ENCODE measurements at places on chromosomes 3 and 15.

DNA sequence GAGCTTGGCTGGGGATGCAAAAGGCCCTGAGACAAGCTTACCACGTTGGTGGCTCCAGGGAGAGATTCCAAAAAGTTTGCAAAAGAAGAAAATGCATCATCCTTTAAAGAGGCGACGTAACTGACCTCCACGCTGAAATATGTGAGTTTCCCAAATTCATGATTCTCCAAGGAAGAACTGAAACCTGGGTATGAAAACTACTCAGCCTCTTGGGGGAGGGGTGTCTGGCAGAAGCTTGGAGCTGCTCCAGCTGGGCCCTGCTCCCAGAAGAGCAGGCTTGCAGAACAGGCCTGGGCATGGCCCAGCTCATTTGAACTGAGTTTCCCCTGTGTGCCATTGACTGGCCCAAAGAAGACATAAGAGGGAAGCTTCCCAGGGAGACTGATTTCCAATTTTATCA is 20.5 kb downstream of the CPN2 start:
- no peak for DNase-seq

GRCh38 chr3:15015456-15015855 is 49.7 kb downstream of the MRPS25 start:
- DNase-seq: no peak

- no peak for DNase-seq
Measured at GRCh38 chr3:195565716-195566115, 18.0 kb downstream of the APOD start.

GRCh38 chr3:155549087-155549486 is 195.8 kb downstream of the PLCH1 start:
- DNase-seq: no peak

DNA sequence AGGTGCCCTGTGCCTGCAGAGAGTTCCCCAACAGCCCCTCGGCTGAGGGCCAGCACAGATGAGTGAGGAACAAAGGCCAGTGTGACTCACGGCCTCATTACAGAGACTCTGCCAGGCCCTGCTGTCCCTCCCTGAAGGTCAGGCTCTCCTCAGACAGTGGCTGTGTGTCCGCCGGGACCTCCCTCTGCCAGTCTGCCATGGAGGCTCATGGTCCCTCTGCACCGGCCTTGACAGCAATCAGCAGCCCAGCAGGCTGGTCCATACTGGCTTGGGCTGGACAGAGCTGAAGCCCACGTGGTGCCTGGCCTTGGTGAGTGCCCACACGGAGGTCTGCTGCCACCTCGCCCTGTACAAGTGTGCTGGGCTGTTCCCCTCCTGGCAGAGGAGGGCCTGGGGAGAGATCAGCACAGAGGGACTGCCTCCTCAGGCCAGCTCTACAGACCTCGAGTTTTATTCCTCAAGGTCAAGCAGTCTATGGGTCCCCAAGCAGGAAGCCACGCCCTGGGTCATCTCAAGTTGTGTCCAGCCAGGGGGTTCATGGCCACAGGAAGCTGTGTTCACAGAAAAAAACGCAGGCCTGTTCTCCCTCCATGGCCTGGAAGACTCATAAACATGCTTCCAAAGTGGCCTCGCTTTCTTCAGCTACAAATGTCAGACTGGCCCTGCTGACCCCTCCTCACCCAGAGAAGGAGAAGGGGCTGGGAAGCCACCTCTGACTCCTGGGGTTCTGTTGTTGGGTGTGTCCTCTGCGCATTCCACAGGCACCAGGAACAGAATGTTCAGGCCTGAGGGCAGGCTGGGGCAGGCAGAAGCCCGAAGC is 27.0 kb downstream of the SLC41A3 start:
- DNase-seq: no peak

DNA sequence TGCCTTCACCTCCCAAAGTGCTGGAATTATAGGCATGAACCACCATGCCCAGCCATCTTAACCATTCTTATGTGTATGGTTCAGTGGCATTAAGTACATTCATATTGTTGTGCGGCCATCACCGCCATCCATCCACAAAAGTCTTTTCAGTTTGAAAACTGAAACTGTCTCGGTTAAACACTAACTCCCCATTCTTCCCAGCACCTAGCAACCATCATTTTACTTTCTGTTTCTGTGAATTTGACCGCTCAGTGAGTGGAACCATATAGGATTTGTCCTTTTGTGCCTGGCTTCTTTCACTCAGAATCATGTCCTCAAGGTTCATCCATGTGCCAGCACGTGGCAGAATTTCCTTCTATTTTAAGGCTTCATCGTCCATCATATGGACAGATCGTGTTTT is 5.8 kb downstream of the MCM2 start:
- no peak for DNase-seq

GRCh38 chr3:108728105-108728504 is 29.1 kb downstream of the RETNLB start:
- no peak for DNase-seq

- no peak for DNase-seq
Measured at GRCh38 chr3:178155521-178155920, 380.7 kb upstream of the KCNMB2 start.

GRCh38 chr3:127406309-127407025 is 118.6 kb upstream of the PRR20G start:
- no peak for DNase-seq

DNA sequence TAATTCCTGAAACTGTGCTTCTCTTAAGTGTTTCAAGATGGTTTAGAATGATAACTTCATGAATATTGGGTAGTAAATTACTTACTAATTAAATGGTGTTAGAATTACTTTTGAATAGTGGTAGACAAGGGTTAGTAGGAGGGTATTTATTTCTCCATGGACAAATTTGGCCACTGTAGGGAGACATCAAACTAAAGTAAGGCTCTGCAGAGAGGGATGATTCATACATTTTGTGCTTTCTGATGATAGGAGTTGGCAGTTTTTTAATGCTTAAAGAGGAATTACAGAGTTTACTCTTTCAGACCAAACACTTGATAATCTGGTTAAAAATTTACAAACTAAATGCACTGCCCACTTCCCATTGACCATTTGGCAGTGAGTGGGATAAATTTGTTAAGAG is 127.6 kb downstream of the NAALADL2 start:
- no peak for DNase-seq

GRCh38 chr3:27653803-27654558 is 68.1 kb downstream of the EOMES start:
- no peak for DNase-seq

DNA sequence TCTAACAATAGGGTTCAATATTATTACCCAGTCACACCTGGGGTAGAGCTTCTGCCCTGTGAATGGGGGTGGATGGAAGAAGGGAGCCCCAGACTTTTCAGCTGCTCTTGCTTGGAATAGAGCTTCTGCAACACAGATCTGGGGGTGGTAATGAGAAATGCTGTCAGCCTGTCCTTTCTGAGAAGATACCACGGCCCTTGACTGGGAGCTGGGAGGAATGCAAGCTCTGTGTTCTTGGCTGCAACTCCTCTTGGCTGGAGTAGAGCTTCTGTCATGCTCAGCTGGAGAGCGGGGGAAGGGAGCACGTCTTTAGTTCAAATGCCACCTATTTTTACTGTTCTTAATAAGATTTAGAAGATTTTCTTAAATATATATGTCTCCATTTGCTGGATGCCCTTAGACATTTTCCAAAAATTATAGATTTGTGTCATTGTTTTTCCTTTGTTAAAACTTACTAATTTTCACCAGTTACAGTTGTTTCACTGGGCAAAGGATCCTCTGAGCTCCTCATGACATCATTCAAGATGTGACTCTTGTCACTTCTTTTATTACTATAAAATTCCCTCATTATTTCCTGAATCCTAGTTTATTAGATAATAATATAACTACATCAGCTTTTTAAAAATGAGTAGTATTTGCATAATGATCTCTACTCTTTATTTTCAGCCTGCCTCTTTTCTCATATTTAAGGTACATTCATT is 180.0 kb upstream of the TGFBR2 start:
- DNase-seq: no peak

DNA sequence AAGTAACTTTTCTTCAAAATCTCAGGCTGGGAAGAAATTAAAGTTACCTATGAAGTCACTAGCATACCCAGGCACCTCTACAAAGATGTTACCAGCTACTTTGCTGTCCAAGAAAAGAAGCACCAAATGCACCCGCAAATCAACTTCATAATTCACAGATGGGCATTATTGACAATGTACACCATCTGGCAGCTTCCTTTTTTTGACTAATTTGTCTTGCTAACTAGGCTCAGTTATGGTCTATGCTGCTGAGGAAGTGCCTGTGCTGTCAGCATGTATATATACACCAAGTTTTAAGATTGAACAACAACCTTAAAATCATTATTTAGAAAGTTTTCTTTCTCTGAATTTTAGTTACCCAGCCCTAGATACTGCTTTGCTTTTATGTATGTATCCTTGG is 93.8 kb downstream of the NSUN3 start:
- no peak for DNase-seq

GRCh38 chr15:48544778-48545177 is 100.7 kb downstream of the FBN1 start:
- DNase-seq: no peak

DNA sequence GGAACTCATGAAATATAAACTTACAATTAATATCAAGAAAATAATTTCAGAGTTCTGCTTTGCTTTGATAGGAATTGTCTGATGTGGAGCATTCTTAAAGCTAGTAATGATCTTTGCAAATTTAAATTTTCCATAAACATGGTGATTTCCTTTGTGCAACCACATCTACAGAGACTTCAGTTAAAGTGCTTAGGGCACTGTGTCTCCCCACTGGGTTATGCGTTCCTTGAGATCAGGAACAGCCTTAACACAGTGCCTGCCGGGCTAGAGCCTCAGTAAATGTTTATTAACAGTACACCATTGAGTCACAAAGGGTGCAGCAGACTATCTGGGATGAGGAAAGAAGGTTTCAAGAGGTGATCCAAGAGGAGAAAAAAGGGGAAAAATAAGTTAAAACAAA is 108.1 kb upstream of the CCNL1 start:
- DNase-seq: no peak

- no peak for DNase-seq
Measured at GRCh38 chr15:60835974-60836373, 357.0 kb upstream of the ICE2 start.

GRCh38 chr3:186461141-186461540 is 83.0 kb downstream of the CRYGS start:
- no peak for DNase-seq

- no peak for DNase-seq
Measured at GRCh38 chr3:117409701-117410459, 700.3 kb downstream of the TUSC7 start.

DNA sequence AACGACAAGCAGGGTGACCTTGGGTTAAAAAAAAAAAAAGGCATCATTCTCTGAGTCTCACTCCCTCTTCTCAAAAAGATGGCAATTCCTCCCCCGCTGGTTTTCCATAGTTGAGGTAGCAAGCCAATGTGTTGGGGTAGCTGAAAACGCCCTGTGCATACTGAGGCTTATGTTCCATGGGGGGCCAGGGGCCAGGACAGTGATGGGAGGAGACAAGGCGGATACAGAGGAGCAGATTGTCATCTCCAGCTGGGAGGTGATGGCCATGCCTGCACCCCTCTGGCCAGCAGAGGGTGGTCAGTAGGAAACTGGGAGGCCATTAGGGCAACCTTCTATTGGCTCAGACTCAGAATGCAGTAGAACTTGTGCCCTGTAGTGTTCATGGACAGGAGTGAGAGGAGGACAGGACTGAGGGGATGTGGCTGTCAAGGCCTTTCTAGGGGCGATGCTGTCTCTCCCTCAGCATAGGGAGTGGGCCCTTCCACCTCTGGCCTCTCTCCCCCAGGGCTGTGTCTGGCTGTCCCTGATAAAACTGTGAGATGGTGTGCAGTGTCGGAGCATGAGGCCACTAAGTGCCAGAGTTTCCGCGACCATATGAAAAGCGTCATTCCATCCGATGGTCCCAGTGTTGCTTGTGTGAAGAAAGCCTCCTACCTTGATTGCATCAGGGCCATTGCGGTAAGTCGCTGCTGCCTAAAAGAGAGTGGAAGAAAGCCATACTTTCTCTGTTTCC is 1.9 kb downstream of the TF start:
- no peak for DNase-seq

DNA sequence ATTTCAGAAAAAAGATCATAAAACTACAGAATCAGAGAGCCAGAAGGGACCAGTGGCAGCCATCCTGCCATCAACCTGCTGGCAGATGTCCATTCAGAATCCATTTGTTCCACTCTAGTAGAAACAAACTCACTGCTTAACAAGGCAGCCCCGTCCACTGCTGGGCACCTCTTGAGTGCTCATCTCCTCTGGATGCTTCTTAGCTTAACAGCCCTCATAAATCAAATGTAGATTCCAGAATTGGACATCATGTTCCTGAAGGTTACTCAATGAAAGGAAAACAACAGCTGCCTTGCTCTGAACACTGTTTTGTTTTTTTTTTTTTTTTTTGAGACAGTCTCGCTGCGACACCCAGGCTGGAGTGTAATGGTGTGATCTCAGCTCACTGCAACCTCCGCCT is 37.3 kb downstream of the ABCC5 start:
- no peak for DNase-seq

DNA sequence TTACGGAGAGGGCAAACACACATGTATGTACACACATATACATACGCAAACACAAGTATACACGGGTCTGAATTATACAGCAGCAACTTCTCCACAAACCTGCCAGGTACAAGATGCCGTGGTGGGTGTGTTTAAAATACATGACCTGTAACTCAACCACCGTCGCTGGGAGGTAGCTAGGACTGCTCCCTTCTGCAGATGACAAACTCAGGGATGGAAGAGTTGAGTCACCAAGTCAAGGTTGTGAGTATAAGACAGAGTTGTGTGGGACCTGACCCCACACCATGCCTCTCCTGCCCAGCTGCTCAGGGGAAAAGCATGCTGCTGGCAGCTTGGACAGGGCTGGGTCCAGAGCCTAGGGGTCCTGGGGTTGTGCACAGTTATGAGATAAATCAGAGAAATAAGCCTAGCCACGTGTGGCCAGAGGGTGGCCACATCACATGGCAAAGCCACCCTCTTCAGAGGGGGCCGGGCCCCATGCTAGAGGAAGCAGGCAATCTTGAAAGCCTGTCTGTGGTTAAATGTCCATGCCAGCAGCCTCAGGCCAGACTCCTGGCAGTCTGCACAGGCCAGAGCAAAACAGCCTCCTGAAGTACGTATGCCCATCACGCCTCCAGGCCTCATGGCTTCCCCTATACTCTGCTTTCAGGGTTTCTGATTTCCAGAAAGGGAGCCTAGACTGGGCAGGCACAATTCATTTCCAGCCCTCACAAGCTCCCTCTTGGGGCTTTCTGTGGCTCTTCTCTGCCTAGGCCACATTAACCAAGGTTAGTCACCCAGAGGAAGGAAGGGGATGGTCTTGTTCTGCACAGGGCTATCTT is 107.7 kb upstream of the RPL32 start:
- DNase-seq: no peak

DNA sequence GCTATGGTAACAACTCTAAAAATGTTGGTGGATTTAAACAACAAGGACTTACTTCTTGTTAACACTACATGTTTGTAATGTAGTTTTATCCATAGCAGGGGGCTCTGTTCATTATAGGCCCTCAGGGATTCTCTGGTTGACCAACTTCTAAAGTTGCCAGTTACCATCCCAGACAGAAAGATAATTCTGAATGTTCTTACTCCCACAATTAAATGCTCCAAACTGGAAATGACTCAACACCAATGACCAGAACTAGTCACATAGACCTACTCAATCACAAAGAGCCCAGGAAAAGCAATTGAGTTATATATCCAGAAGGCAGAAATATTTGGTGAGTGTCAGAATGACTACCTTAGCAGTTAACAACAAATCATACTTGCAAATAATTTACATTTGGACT is 199.3 kb upstream of the UMPS start:
- DNase-seq: no peak
